Urinary bladder (tissue), 4 donors: ENCODE measurements at places on chromosomes 4 and X. TPM values are rescaled to one million over a fixed set of nuclear protein-coding genes. Genes with fewer than 3 reads are reported as not detected.

Gene UNC5C
- 3.7 TPM for polyA plus RNA-seq

Gene MXRA5
- polyA plus RNA-seq, result 9.4 TPM

Gene NHS
- polyA plus RNA-seq, result 4.2 TPM

Gene GPR119
- polyA plus RNA-seq, result not detected

DNA sequence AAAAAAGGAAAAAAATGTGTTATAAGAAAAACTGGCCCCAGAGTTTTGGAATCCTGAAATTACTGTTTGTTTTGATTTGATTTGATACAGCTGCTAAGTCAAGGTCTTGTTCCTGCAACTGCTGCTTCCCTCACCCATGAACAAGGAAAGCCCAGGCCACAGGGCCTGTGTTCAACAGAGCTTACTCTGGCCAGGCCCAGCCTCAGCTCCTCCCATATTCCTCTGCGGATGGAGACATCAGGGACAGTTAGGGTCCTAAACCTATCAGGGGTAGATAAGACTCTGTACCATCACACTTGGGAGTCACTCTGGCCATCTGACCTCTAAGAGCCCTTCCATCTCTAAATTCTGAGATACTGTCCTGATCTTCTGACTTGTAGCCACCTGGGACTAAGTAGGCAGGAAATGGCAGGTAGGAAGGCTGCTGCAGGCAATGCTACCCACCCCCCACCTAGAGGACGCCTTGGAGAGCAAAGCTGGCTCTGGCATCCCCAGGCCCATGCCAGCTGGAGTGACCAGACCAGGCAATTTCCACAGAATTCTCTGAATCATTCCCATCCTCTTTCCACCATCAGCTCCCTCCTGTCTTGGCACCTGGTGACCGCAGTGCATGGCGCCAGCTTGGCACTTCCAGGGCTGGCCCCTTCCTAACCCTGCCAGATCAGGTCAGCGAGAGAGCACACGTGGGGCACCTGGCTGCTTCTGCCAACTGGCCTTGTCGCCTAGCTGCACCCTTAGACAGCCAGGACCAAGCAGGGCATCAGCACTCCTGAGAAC is 58.0 kb upstream of the TMEM33 start:
- DNase-seq, result no peak

GRCh38 chrX:130295519-130296296 is 27.0 kb upstream of the ZNF280C start:
- no peak for DNase-seq

GRCh38 chr4:1310796-1311631 is 21.3 kb downstream of the MAEA start:
- DNase-seq, result no peak

- no peak for DNase-seq
These were observed 8.5 kb downstream of the CPZ start for GRCh38 chr4:8601086-8601485.

DNA sequence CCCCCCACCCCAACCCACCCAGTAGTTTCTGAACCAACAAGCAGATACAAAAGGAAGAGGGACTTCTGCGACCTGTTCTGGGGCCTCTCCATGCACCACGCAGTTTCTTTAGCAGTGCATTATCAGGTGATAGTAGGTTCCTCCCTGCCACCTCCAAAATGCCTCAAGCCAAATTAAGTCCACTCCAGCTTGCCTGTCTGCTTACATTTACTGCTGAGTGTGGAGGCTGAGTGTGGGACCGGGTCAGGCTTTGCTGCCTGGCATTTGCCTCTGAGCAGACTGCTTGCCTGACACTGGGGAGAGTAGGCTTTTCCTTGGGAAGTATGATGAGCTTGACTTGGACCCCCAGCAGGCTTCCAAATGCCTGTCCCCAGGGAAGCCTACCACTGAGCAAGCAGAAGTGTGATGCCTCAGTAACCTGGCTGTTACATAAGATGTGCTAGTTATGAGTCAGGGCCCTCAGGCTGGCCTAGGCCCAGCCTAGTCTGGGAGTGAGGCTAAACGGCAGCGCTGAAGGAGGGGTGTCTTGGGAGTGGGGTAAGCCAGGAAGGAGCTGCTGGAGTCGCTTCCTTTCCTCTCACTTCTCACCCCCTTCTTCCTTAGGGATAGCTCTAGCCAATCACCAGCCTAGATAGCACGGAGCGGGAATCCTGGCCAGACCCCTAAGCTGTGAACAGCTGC is 9.0 kb downstream of the TSC22D3 start:
- DNase-seq, result no peak

DNA sequence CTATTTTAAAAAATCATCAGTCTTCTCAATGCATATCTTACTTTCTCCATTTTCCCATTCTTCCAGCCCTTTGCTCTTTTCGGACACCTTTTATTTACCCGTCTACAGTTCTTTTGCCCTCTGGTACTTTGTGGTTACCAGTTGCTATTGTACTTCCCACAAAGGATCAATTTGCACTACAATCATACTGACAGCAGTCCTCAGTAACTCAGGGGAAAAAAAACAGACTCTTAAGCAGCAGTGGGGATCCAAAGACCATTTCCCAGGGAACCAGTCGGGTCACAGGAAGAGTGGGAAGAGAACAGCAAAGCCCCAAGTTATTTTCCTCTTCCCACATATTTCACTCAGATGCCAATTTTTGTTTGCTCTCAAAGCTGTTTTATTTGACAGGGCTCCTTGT is 23.1 kb downstream of the DMD start:
- no peak for DNase-seq

DNA sequence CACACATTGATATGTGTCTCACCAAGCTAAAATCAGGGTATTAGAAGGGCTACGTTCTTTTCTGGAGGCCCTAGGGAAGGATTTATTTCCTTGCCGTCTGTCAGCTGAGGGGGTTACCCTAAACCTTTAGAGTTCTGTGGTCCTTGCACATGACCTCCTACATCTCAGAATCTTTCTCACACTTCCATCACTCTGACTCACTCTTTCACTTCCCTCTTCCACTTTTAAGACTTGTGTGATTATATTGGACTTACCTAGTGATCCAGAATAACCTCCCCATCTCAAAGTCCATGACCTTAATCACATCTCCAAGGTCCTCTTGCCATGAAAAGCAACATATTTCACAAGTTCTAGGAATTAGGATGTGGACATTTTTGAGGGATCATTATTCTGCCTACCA is 53.6 kb upstream of the FUNDC1 start:
- DNase-seq, result no peak

- no peak for DNase-seq
These were observed 292.7 kb downstream of the GALNTL6 start for GRCh38 chr4:172105918-172106317.

DNA sequence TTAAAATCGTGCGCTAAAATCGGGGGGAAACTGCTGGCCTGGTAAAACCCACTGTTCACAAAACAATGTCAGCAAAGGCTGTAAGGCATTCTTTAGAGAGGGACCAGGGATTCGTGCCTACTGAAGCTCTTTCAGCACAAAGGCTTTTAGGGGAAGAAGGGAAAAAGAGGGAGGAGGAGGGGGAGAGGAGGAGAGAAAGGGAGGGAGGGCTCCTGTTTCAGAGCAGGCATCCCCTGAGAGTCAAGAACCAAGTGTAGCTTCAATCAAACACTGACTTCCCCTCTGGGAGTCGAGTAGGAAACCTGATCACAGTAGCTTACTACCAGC is 9.5 kb downstream of the BCOR start:
- no peak for DNase-seq

DNA sequence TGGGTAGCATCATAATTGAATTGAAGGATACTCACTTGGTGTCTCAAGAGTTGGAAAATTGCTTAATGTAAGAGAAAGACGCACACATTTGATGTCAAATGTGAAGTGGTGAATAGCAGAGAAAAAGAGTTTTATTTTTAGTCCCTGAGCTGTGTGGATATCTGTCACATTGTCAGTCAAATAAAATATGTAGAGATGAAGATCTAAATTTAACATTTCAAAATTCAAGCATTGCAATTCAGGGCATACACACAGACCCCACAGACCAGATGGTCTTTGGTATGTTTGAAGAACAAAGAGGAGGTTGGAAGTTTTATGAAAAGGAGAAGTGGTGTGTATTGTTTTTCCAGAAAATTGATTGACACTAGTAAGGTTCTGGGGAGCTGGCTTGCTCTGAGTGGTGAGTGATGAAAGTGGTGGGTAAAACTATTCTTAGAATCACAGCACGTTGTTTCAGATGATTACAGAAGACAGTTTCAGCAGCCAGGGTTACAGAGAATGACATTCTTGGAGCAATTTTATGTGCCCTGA is 44.9 kb upstream of the BBS12 start:
- no peak for DNase-seq

DNA sequence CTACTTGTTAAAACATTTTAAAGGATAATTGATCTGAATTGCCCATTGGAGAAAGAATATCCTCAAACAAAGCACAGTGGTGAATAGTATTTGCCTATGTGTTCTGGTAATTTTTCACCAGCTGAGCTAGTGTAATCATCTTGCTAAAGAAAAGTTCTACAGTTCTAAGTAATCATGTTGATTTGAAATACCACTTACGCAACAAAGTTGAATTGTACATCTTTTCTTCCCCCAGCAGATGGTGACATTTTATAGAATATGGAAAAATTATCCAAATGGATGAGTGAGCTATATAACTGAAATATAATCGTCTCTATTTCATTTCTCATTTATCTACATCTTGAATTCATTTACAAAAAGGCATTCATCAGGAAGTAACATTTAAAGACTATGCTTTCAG is 9.7 kb upstream of the ZNF674 start:
- no peak for DNase-seq
